Right kidney (tissue), 9 donors: ENCODE measurements at places on chromosomes 11 and 22.

GRCh38 chr11:126034039-126034932 is 28.4 kb downstream of the CDON start:
- no peak for DNase-seq

GRCh38 chr11:29996016-29996415 is 20.8 kb downstream of the KCNA4 start:
- no peak for DNase-seq

DNA sequence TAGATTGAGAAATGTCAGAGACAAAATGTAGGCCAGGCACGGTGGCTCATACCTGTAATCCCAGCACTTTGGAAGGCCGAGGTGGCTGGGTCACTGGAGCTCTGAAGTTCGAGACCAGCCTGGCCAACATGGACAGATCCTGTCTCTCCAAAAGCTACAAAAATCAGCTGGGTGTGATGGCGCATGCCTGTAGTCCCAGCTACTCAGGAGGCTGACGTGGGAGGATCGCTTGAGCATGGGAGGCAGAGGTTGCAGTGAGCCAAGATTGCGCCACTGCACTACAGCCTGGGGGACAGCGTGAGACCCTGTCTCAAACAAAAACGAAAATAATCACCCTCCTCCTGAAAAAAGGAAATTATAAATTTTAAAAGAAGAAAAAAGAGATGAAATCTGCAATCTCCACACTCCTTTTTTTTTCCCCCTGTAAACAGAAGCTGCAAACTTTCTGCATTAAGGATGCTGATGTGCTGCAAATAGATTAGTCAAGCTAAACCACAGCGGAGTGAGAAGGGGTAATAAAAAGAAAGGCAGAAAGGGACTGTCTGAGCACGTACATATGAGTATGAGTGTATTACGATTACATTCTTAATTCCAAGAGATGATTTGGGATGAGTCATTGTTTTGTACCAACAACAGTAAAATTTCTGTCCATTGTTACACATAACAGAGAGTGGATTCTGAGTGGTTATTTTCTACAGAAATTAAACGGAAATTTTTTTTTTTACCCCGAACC is 87.3 kb downstream of the SIK3 start:
- no peak for DNase-seq

DNA sequence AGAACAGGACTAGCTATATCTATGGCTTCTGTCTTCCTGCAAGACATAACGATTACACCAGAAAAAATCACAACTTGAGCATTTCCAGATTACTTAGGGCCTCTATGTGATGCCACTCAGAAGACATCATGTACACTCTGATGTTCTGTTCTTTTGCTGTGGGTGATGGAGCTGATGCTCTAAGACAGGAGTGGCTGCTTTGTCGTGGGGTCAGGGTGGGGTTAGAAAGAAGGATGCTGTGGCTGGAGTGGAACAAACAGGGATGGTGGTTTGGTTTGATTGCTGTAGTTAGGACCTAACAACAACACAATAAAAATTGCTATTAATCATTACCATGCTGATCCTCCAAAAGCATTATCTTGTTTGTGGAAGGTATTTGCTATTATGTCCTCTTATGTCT is 120.3 kb upstream of the ARHGAP20 start:
- DNase-seq, result no peak
